ENCODE measurements at places on chromosomes 2 and 18.
A peak's percentile ranks its signal among the peaks of the same experiment; 100 is the strongest.

DNA sequence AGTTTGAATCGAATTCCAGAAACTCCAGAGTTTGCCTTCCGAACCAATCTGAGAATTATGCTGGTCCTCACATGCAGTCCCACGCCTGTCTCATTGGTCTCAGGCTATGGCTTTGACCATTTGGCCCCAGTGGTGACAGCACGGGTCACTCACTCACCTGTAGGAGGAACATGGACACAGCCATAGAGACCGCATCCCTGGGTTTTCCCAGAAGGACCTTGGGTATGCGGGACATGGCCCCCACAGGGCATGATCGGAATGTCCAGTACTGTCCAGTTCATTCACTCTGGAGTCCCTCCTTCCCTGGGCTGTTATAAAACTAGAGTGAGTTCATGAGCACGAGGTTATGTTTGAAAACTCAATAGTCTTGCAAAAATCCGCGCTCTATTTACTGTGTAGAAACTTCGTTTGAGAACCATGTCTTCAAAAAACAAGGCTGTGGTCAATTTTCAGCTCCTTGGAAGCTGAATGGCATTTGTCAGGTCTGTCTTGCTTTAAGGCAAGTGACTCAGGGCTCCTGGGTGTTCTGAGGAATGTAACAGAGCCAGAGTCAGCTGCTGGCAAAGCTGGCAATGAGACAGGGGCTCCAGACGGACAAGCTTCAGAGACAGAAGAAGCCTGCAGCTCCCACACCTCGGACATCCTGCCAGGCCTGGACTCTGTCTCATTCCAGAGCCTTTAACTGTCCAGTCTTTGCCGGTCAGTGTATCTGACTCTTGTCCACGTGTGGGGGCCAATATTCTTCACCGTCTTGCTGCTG, 86.7 kb upstream of the TMEM18 start:
- no peak for DNase-seq

DNA sequence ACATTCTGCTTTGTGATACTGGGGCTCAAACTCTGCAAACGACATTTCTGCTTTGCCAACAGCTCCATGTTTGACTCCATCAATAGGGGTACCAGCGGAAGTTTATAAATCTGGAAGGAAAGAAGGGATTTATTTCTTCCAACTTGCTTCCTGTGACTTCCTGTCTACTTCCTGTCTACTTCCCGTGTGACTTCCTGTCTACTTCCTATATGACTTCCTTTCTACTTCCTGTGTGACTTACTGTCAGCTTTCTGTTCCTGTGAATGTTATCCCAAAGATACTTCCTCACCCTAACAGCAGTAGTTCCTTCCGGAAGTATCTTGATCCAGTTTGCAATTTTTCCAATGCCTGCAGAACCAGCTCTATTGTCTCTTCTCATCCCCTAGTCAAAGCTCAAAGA, 52.0 kb upstream of the MBOAT2 start:
- DNase-seq = no peak

DNA sequence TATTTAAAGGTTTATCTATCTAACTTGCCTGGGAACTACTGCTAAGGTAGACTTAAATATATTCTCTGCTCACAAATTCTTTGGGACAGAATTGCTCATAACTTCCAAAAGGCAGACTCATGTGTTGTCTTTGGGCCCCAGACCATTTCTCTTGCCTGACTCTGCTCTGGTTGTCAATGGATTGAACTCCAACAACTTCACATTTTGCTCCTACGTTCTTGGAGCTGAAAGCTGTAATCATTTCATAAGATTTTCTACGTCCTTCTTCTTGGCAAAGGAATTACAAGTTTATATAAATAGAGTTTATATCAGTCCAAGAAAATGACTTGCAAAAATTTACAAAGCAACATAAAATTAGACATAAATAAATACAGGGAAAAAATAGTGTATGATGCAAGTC, 32.9 kb upstream of the PPM1B start:
- no peak for DNase-seq

DNA sequence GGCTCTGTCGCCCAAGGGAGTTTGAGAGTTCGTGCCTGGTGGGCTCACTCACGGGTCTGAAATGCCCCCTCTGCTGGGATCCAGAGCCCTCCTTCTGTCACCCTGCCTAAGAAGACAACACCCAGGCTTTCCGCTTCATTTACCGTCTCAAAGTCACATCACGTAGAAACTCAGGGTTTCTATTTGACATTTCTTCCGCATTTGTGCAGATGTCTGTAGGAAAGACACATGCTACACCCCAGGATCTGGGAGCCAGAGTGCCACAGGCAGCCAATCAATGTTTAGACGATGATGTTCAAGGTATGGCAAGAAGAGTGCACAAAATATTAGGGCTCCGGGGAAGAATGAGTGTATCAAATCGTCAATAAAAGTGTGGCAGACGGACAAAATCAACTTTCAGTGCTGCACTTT, 24.4 kb upstream of the ACKR3 start:
- DNase-seq = no peak

GRCh38 chr18:48781163-48781987, 169.4 kb downstream of the SMAD7 start:
- no peak for DNase-seq

DNA sequence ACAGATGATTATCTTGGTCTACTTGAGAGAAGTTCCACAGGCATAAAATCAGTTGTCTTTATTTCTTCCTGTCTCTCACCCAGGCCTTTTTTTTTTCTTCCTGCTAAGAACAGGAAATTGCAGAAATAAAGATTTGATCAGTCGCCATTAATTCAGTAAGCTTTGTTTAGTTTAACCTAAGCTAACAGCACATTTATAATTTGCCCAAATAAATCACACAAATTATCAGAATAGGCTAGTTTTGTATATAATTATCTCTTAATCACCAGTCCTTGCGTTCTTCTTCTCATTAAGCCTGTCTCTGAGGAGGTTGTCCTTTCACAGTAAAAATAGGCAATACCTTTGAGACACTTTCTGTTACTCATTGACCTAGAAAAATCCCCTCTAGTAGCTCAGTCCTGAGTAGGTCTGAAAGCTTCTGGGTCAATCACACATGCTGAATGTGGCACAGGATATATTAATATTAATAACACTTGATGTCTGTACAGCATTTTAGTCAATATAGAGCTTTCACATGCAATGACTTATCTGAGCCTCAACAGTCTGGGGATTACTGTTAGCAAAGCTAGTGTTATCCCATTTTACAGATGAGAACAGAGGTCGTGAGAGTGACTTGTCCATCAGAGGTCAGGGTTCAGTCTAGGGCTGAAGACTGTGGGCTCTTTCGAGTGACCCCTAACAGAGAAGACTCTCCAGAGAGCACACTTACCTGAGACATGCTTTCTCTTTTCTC, 11.2 kb upstream of the STK17B start:
- no peak for DNase-seq

- DNase-seq = peak; percentile 27
Measured at GRCh38 chr2:172200495-172201085, 97.9 kb upstream of the DLX2 start.

- DNase-seq = no peak
Measured at GRCh38 chr2:162731917-162732804, 106.4 kb downstream of the KCNH7 start.

DNA sequence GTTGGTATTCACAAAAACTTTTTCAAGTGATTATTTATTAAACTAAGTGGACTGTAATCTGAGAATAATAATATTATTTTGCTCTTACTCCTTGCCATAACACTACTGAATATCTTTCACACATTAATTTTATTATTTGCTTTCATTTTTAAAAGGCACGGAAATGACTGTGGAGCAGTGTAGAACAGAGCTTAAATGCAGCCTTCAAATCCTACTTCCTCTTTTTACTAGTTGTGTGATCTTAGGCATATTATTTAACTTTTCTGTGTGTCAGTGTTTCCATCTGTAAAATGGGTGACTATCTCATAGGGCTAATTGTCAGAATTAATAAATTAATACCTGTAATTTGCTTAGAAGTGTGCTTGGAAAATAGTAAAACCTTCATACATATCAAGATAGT, 55.5 kb upstream of the SLC8A1 start:
- DNase-seq = no peak

GRCh38 chr2:128420776-128421175, 102.1 kb upstream of the HS6ST1 start:
- DNase-seq = no peak

GRCh38 chr2:18312818-18313217, 247.6 kb downstream of the RDH14 start:
- no peak for DNase-seq

- DNase-seq = no peak
Measured at GRCh38 chr2:95379371-95379831, 23.1 kb upstream of the FAHD2A start.

GRCh38 chr2:190507135-190507534, 27.4 kb downstream of the NEMP2 start:
- DNase-seq = no peak
